A172 (cell line): ENCODE measurements at places on chromosomes 16 and 17. TPM values are rescaled to one million over a fixed set of nuclear protein-coding genes. Genes with fewer than 3 reads are reported as not detected.

GRCh38 chr17:73170324-73170723 lies 5.5 kb downstream of the SSTR2 start:
- DNase-seq, result no peak

DNA sequence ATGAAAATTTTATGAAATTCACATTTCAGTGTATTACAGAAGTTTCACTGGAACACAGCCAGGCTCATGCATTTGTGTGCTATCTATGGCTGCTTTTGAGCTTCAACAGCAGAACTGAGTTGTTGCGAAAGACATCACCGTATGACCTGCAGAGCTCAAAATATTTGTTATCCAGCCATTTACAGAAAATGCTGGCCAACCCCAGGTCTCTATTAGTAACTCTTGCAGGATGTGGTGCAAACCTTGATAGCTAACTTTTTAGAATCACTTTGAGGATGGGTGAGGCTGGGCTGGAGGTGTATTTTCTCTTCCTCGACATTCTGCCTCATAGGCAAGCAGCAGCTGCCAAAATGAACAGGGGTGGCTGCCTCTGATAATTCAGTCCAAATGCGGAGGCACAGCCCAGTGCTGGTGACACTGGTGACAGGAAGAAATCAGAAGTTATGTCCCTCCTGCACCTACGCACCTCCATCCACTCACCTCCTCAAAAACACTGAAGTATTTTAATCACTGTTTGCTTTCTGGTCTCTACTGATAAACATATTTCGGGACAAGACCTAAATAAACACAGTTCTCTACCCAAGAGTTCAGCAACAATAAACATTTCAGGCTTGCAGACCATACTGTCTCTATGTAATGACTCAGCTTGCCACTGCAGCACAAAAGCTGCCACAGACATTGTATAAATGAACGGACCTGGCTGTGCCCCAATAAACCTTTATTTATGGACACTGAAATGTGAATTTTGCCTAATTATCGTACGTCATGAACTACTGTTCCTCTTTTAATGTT lies 28.5 kb downstream of the ARHGAP17 start:
- DNase-seq, result peak; percentile 87

- DNase-seq, result no peak
Measured at GRCh38 chr16:84199861-84200260, 8.9 kb downstream of the ADAD2 start.

APOH gene
- total RNA-seq, result not detected in 2 replicates

- no peak for DNase-seq
Measured at GRCh38 chr17:45680360-45680759, 103.8 kb upstream of the CRHR1 start.
